ENCODE measurements at places on chromosomes 2 and 18.

DNA sequence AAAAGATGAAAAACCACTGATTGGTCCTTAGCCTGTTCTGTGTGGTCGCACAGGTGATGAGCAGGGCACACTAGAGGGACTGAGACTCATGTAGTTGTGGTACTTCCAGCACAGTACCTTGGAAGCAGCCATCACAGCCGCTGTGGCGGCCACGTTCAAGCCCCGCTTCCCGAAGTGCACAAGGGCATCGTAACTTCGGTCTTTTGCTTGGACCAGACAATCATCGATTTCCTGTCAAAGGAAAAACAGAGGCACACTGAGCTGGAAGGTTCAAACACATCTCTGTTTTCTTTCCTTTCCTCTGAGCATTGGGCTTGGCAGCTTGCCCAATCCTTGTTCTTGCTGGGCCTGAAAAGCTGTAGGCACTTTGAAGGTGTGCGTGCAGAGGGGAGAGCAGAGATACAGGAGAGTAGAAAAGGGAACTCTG is 52.6 kb downstream of the MRPL35 start:
- DNase-seq = no peak

GRCh38 chr18:9280849-9281248 is 53.7 kb upstream of the TWSG1 start:
- DNase-seq = no peak

DNA sequence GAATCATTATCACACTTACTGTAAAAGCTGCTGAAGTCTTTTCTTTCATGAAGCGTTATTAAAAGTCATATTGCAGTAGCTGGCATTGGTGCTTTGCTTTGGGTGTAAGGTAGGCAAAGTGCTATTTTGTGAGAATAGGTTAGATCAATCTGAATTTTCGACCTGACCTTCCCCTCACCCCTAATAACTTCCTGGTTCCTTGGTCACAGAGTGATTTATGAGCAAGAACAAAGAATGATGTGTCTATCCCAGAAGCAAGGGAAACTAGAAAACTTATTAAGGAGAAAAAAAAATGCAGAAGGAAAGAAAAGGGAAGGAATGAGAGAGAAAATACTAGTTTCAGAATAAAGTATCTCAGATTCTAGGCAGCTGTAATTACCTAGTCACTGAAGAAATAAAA is 163.1 kb upstream of the MEIS1 start:
- DNase-seq = no peak

- no peak for DNase-seq
Observed at GRCh38 chr2:98908931-98909316, 27.1 kb downstream of the CRACDL start.

- no peak for DNase-seq
Observed at GRCh38 chr2:70116936-70117552, 29.8 kb downstream of the PCBP1 start.

DNA sequence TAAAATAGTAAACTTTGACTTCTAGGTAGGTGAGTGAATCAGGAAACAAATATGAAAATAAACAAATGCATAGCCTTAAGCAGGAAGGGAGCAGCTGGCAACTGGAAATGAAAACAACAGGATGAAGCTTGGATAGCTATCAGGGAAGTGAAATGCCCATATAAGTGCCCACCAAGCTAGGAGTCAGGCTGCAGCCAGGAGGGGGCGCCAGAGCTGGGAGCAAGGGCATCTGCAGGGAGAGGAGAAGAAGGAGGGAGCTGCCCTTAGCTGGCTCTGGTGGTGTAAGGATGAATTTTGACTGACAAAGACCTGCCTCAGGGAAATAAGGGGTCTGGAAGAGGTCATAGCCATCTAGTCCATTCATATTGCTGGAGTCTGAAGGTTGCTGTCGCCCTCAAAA is 298.3 kb downstream of the TDRD15 start:
- no peak for DNase-seq

GRCh38 chr18:48866856-48867255 is 83.9 kb downstream of the SMAD7 start:
- DNase-seq = no peak

GRCh38 chr2:241490825-241491506 is 17.4 kb downstream of the STK25 start:
- no peak for DNase-seq

DNA sequence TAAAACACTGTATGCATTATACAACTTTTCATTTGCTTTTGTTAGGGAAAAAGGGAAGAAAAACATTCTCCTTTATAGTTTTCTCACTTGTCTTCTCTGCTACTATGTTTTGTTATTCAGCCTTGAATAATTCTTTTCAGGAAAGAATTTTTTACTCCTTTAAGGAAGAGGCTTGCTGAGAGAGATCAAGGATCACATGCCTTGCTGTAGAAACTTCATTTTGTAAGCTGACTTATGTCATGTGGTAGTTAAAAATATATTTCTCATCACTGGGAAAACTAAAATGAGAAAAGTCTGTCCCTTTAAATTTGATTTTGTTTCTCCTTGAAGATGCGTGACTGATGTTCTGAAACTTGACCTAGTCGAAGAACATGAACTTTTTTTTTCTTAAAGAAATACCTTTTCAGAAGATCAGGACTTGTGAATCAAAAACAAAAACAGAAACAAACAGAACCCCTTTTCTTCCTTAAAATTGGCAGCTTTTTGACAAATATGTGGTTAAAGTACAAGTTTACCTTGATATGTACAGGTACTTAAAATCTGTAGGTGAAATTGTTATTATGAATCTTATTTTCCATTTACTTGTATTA is 145.1 kb downstream of the COMMD1 start:
- DNase-seq = peak; percentile 2

GRCh38 chr18:6311456-6312215 is 103.1 kb downstream of the L3MBTL4 start:
- no peak for DNase-seq

GRCh38 chr18:74951165-74951760 is 257.7 kb downstream of the PTGR3 start:
- DNase-seq = peak; percentile 94

- DNase-seq = no peak
Observed at GRCh38 chr2:14420851-14421250, 211.7 kb upstream of the LRATD1 start.
